Amygdala (tissue), 56 donors: ENCODE measurements at places on chromosomes 7 and 10.

GRCh38 chr10:24331457-24331856 lies 122.5 kb downstream of the KIAA1217 start:
- no peak for DNase-seq

GRCh38 chr10:73910764-73911552 lies at the start of gene PLAU:
Gene PLAU (plus strand): TSS chr10:73911132. CDS start chr10:73911556, 424 bp downstream.
- no peak for DNase-seq

- no peak for DNase-seq
Observed at GRCh38 chr10:49364747-49365146, 31.1 kb downstream of the DRGX start.

GRCh38 chr7:113710310-113711096 lies 208.3 kb downstream of the PPP1R3A start:
- peak; percentile 2 for DNase-seq

DNA sequence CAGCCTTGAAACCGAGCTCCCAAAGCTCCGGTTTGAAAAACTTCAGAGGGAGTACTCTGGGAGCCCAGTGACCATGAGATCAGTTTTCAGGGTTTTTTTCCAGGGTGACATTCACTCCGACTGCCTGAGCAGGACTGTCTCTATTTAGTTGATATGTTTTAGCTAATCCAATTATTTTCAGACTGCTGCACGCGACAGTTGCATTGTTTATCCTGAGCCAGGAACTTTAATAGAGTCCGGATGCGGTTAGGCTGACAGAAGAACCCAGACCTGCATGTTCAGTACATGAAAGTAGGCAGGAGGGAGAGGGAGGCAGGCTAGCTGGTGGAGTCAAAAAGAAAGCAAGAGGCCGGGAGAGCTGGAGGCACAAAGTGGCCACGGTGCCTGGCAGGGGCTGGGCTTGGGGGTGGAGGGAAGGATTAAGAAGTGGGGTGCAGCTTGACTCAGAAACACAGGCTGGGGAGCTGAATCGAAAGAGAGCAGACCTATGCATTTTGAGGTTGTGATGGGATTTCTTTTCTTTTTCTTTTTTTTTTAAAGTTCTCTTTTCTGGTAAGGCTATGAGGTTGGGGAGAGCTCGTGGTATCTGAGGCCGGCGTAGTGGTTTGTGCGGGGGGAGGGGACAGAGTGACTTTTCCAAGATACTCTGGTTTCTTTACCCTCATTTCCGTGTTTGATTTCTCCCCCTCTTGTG lies 5.7 kb downstream of the GATA3 start:
- DNase-seq, result no peak

DNA sequence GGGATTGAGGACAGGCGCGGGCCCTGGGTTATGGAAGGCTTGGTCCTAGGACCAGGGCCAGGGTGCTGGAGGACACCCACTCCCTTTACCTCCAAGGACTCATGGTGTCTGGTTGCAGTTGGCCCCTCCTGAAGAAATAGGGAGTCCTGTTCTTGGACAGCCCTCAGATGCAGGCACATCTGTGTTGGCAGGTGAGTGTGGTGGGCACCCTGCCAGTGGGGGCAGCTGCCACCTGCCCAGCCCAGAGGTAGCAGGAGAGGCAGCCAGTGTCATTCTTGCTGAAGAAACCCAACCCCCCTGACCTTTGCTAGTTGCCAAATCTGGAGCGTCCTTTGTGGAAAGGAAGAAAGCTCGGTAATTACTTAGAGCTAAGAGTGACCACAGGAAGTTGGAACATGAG lies 8.3 kb downstream of the GALNT17 start:
- DNase-seq, result no peak

DNA sequence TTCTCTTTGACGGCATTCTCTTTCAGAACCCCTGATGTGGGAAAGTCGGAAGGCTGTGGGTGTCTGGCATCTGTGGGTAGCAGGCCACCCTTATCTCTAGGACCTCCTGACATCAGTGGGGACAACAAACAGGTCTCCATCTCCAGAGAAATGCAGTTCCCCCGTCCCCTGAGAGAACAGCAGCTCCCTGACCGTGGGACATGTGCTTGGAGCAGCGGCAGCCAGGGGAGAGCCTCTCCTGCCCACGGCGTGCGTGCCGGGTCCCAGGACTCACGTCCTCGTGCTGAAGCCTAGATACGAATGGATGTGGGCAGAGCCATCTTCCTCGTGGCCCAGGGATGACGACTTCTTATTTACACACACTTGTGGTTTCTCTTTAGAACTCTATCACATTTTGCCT lies 133.0 kb downstream of the FGFR2 start:
- DNase-seq, result no peak

DNA sequence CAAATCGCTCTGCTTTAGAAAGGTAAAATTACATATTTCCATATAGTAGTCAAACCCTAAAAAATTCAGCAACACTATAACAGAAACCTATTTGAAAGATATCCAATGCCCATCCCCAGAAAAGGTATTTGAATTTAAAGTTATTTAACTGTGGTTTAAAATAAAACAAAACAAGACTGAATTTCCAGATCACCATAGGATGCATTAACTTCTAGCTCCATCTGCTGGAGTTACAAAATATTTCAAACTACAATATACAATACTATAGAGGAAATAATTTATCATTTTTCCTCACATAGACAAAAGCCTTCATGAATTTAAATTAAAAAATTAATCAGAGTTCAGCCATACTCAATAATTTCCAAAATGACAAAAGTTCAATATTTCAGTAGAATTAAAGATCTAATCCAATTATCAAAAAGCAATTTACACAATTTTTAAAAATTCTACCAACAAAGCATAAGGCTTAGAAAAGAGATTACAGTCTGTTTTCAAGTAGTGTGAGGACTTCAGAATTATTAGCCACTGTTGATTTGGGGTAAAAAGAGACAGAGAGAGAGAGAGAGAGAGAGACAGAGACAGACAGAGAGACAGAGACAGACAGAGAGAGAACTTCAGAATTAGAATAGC lies 75.9 kb downstream of the LMBR1 start:
- DNase-seq, result no peak

GRCh38 chr10:43336641-43337318 lies 34.7 kb upstream of the FXYD4 start:
- no peak for DNase-seq

DNA sequence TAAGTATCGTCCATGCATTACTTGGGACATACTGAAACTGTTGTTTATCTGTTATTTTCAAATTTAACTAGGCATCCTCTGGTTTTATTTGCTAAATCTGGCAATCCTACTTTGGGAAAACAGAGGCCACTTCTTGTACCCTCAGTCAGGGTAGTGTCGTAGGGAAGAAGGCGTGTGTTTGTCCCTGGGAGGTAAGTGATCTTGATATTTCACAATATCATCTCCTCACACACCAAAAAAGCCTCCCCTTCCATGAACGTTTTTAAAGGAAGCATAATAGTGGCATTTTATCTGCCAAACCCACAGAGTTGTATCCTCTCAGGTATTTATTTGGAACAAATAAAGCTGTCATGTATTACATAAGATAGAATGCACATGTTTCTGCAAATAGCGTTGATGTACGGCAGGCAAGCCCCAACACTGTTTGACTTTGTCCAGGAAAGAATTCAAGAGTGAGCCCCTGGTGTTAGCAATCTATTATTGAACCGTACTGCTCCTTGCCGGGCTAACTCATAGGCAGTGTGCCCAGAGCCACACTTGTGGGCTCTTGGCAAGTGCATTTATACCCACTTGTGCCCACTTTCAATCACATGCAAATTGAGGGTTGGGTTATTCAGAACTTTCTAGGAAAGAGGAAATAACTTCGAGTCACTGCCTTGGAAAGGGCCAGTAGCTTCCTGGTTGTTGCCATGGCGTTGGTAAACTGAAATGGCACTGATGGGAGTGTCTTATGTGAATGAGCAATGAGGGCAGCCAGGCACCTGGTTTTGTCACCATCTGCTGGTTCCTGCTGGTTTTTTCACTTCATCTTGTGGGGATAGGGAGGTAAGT lies 266.0 kb downstream of the USP6NL start:
- DNase-seq, result no peak

DNA sequence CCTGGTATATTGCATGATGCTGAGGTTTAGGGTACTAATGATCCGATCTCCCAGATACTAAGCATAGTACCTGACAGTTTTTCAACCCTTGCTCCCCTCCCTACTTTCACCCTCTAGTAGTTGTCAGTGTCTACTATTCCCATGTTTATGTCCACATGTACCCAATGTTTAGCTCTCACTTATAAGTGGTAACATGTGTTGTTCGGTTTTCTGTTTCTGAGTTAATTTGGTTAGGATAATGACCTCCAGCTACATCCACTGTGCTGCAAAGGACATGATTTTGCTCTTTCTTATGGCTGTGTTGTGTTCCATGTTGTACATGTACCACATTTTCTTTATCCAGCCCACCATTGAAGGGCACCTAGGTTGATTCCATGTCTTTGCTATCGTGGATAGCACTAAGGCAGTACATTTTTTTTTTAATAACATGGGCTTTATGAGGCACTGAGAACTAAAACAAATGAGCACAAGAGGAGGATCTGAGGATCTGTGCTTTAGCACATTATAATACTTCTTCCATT lies 28.1 kb downstream of the ITGB8 start:
- DNase-seq, result no peak

DNA sequence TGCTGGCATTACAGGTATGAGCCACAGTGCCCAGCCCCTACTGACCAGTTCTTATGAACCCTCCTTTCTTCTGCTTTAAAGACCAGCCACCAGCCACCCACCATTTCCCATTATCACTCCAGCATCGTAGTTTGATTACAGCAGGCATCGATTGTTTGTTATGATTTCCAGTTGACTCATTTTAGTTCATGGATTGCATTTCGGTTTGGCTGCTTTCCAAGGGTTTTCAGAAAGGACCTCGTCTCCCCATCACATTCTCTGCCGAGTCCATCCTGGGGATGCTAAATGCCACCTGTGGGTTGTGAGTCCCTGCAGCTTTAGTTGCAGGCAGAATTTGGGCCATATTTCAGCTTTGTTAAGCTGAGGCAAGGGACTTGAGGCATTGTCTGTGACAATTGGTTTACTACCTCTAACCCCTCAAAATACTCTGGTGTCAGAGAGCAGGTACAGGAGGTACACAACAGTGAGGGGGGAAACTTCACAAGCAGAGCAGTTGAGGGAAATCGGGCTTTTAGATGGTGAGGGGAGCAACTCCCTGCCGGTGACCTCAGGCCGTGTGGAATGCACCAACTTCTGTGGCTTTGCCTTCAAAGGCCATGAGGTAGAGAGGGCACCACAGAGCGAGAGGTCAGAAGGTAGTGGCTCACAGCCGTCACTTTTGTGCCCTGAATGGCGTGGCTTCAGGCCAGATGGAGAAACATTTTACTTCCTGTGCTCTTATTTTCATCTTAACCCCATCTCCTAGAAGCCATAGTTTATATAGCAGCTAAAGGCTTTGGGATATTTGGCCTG lies 203.8 kb downstream of the CCDC3 start:
- DNase-seq, result no peak

- no peak for DNase-seq
Observed at GRCh38 chr7:37698276-37698675, 14.7 kb downstream of the GPR141 start.

GRCh38 chr7:106163257-106163656 lies 51.1 kb upstream of the SYPL1 start:
- no peak for DNase-seq

- peak; percentile 15 for DNase-seq
Observed at GRCh38 chr7:128422842-128423241, 13.1 kb upstream of the IMPDH1 start.

- no peak for DNase-seq
Observed at GRCh38 chr7:19442016-19442785, 266.6 kb downstream of the POLR1F start.

GRCh38 chr10:110444004-110444337 lies 53.7 kb upstream of the DUSP5 start:
- no peak for DNase-seq

DNA sequence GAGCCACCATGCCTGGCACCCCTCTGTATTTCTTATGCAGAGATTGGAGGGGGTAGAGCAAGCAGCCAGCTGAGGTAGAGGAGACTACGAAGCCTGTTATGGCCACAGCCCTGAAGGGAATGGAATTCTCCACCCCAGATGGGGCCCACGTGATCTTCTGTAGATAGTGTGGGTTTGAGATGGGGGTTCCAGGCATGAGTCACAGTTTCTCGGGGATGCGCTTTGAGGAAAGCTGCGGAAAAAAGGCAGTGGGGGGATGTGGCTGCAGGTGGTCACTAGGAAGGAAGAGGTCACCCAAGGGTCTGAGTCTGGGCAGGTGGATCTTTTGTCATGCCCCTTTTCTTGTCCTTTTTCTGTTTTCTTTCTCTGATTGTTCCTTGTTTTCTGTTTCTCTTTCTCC lies 11.5 kb downstream of the FAM131B start:
- peak; percentile 24 for DNase-seq

DNA sequence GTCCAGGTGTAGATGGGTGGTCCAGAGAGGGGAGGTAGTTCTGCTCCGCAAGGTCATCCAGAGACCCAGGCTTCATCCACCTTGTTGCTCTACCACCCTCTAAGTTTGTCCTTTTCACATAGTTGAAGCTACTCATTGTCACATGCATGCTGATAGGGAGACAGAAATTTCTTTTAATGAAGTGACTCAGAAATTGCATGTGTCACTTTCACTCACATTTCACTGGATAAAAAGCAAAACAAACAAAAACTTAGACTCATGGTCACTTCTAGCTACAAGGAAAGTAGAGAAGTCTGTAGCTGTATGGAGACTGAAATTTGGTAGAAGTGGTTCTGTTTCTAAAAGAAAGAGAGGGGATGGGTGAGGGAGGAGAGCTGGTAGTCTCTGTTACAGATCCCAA lies 161.9 kb downstream of the SORCS3 start:
- no peak for DNase-seq

DNA sequence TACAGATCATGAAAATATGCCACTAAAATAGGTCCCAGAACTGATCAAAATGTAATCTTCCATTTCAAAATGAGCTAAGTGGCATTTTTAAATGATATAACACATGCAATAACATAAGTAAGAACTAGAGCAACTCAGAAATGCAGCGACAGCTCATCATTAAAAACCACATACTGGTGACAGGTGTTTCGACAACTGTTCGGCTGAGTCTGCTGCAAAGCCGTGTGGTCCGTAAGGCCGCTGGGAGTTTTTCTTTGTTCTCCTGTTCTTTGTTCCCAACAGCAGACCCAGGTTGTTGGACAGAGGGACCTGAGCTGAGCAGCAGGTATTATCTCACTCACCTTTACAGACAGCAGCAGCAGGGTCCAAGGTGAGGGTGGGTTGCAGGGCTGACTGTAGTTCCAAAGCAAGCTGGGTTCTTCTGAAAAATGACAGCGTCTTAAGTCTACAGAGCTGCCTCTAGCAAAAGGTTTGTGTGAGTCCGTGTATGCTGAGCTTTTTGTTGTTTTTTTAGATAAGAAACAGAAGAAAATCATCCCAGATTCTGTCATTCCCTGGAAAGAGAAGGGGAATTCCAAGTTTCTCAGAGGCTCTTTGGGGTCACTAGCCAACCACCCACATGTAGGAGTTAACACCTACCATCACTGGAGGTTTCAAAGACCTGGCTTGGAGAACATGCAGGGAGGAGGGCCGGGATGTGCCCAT lies 45.4 kb upstream of the MACROH2A2 start:
- DNase-seq, result no peak

- peak; percentile 85 for DNase-seq
Observed at GRCh38 chr7:99142727-99143520, 984 bp downstream of the SMURF1 start.
